ENCODE measurements at places on chromosomes 16 and 17. TPM values are rescaled to one million over a fixed set of nuclear protein-coding genes. Genes with fewer than 3 reads are reported as not detected.

SLC47A1 gene
- not detected for total RNA-seq

COX6A2 gene
- not detected for total RNA-seq

LRRC75A gene
- 5.0 TPM for total RNA-seq

RDM1 gene
- not detected for total RNA-seq

CDC6 gene
- total RNA-seq: 1.2 TPM

MRM3 gene
- total RNA-seq: 29.6 TPM

KAT7 gene
- total RNA-seq: 201 TPM

MT1M gene
- not detected for total RNA-seq

IGF2BP1 gene
- not detected for total RNA-seq

CCDC200 gene
- total RNA-seq: 0.60 TPM

TBC1D3E gene
- not detected for total RNA-seq

FBXW10 gene
- total RNA-seq: not detected

Data from T-helper 17 cell (primary cell).